ENCODE measurements at places on chromosomes 1 and 21.
A peak's percentile ranks its signal among the peaks of the same experiment; 100 is the strongest.

DNA sequence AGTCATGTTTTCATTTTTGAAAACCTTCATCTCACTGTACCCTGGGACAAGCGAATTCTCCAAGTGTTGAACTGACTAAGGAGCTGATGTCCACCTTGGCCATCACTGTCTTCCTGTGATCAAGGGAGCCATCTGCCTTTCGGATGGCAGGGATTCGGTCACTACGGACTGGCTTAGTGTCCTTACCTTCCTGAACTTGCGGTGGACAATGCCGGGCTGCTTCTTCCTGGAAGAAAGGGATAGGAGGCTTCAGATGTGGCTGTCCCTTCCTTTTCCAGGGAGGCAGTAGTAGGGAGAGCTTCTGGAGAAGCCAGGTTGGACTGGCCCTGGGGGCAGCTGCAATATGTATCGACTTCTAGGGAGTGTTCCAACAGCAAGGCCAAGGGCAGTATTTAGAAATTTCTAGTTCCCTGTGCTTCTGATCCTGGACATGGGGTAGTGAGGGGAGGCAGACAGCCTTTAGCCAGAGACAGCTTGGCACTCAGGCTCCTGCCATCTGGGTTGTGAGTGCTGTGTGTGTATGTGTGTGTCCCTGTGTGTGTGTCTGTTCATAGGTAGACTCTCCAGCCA lies 114.6 kb downstream of the IER5 start:
- no peak for DNase-seq

GRCh38 chr1:22018583-22019559 lies 17.4 kb downstream of the CELA3A start:
- peak; percentile 42 for DNase-seq

DNA sequence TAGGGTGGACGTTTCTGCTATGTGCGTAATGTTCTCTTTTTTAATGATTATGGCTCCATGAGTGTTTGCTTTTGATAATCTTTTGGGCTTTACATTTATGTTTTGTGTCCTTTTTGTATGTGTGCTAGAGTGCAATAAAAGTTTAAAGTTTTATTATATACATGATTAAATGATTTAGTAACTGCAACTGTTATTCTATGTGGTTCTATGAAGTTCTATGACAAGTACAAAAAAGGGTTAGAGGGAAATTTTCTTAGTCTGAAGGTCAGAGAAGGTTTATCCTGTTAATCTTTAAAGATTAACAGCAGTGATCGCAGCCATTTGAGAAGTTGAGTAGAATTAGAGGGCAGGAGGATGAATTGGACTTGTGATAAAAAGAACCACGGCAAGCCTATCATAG lies 386.4 kb upstream of the CHRM3 start:
- DNase-seq = no peak

DNA sequence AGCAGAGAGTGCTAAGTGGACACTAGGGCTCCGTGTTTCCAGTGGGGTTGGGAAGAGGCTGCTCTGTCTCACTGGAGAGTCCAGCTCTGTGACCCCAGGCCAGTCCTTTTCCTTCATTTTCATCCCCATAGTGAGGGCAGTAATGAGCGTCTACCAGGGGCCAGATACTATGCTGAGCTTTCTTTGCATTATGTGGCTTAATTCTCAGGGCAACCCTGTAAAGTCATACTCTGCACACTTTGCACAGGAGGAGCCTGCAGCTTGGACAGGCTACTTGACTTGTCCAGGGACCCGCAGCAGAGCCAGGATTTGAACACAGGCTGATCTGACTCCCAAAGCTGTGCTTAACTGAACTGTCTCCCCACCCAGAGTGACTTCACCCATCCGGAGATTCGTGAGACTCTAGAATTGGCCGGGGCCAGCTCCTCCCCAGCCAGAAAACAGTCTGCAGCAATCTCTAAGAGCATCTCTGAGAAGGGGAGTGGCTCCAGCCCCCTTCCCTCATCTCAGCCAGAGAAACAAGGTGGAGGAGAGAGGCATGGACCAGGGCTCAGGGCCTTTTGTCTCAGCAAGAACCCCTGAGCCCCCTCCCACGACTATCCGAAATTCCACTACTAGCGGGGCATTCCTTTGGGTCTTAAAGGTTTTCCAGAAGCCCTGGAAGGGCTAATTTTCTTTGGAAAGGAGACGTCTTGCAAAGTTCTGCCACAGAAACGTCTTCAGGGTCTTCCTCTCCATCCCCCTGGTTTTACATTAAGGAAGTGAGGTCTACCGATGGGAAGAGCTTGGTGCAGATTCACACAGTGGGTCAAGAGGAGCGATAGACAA lies 866 bp upstream of the FNDC5 start:
- DNase-seq = no peak

- no peak for DNase-seq
Measured at GRCh38 chr1:82628887-82629286, 828.2 kb downstream of the ADGRL2 start.

DNA sequence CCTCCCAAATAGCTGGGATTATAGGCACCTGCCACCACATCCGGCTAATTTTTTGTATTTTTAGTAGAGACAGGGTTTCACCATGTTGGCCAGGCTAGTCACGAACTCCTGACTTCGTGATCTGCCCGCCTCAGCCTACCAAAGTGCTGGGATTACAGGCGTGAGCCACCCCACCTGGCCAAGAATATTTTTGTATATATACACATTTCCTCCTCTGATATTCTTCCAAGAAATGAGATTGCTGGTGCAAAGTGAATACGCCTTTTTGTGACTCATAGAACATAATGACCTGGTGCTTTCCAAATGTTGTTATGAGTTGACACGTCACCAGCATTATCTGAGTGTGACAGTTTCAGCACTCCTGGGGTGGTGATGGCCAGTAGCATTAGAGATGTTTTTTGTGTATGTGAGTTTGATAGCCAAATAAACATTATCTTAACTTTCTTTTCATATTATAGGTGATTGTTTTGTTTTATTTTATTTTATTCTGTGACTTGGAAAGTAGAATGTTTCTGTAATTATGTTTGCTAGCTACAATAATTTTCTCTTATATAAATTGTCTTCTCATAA lies 54.9 kb downstream of the KCNK1 start:
- no peak for DNase-seq

GRCh38 chr1:1926886-1927660 lies 8.0 kb upstream of the TMEM52 start:
- DNase-seq = no peak

DNA sequence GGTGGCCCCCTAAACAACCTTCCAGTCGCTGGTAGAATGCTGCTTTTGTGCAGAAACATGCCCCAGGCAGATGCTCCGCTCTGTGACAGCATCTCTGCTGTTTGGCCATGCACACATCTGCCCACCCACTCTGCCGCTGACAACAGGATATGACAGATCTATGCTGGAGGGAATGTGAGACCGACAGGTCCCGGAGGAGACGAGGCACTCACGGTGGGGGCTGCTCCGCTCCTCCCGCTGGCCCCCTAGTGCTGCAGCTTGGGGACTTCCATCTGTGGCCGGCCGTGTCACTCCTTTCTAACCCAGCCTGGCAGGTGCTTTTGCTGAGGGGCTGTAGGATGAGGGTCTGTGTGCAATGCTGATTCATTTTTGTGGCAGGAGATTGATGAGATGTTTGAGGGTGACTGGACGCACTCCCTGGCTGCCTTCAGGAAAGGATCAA lies 49.1 kb upstream of the DMRTB1 start:
- no peak for DNase-seq

DNA sequence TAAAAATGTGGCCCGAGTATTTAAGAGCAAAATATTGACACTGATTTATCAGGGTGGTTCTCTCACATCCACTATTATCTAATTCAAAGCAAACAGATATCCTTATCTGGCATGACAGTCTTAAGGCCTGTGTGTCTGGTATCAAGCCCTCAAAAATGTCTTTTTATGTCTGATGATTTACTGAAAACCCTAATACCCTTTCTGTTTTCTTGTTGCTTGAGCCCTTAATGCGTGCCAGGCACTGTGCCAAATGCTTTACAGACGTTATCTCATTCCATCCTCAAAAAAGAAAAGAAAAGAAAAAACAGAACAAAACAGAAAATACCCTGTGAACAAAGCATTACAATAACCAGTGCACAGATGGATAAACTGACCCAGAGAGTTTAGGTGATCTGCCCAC lies 5.7 kb downstream of the DUSP23 start:
- no peak for DNase-seq

GRCh38 chr1:27356619-27357280 lies 10.0 kb downstream of the MAP3K6 start:
- DNase-seq = no peak

DNA sequence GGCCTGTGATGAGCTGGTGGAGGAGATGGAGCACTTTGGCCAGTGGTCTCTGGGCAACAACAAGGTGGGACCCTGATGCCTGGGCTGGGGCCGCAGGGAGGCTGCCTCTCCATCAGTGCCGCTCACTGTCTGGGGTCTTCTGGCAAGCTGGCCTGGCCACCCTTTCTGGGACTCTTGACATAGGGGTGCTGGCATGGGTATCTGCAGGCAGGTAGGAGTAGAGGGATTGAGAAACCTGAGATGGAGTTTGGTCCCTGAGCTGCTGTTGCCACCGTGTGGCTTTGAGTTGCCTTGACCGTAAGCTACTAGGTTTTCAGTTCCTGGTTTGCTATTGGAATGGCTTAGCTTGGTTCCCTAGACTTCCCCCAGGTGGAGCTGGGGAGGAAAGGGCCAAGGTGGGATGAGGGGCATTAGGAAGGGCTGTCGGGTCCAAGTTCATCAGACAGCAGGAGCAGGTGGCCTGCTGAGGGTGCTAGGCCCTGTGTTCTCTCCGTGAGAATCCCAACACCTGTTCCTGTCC lies 13.2 kb upstream of the MFN2 start:
- DNase-seq = no peak

DNA sequence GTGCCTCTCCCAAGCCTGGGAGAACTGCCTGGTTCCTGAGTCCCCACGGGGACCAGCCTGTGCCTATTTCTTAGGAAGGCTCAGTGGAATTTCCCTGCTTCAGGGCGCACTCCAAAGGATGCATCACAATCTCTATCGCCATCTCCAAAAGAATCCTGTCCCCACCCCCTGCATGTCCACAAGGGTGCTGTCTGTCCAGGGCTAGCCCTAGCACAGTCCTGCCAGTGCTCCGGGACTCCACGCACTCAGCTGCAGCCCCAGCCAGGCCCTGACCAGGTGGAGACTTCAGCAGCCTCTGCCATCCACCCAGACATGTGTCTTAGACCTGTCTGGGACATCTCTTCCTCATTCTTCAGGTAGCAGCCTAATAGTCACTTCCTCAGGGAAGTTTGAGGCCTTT lies 199.7 kb downstream of the GRIK3 start:
- no peak for DNase-seq
